ENCODE measurements at places on chromosomes 5 and 9. TPM values are rescaled to one million over a fixed set of nuclear protein-coding genes. Genes with fewer than 3 reads are reported as not detected.

ADCY2 gene
- total RNA-seq, result not detected

ABO gene
- not detected for total RNA-seq

ARL15 gene
- 26.9 TPM for total RNA-seq

FAM221B gene
- total RNA-seq, result not detected

Data from bronchial smooth muscle cell (primary cell).